Right atrium auricular region (tissue), 2 donors: ENCODE measurements at places on chromosomes 6 and 20. TPM values are rescaled to one million over a fixed set of nuclear protein-coding genes. Genes with fewer than 3 reads are reported as not detected.

The NKAPL gene
- total RNA-seq: 5.1 TPM

The TGM2 gene
- 680 TPM for total RNA-seq

The OTOR gene
- not detected for total RNA-seq

The NKAIN2 gene
- total RNA-seq: 0.31 TPM

The E2F1 gene
- 0.33 TPM for total RNA-seq

The CTAGE9 gene
- total RNA-seq: not detected
